Activated CD4-positive, alpha-beta memory T cell treated with anti-CD3 and anti-CD28 coated beads for 36 hours (primary cell): ENCODE measurements at places on chromosomes 16 and 17.

DNA sequence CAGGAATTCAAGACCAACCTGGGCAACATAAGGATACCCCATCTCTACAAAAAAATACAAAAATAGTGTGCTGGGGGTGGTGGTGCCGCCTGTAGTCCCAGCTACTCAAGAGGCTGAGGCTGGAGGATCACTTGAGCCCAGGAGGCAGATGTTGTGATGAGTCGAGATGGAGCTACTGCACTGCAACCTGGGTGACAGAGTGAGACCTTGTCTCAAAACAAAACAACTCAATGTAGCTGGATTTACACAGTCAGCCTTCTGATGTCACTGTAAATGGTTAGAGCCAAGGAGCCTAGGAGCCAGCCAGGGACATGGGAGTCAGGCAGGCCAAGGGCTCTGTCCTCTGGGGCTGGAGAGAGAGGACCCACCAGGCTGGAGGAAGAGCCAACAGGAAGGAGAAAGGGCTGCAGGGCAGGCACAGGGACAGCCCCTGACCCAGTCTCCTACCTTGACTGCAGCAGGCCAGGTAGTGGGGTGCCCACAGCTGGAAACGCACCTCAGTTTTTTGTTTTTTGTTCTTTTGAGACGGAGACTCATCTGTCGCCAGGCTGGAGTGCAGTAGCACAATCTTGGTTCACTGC is 8.4 kb downstream of the CDIPT start:
- no peak overlapping the region for H3K27ac ChIP-seq
- no peak overlapping the region for H3K4me3 ChIP-seq
- peaks cover 6% of the 10 kb centered on the region for H3K36me3 ChIP-seq
- no peaks in the 10 kb centered on the region for H3K27me3 ChIP-seq
- DNase-seq, result no peak

GRCh38 chr17:65627891-65628643 is 66.6 kb upstream of the AXIN2 start:
- no peak overlapping the region for H3K4me3 ChIP-seq
- no peak overlapping the region for H3K27ac ChIP-seq
- DNase-seq, result no peak
- no peaks in the 10 kb centered on the region for H3K36me3 ChIP-seq

- no peak for DNase-seq
- no peak overlapping the region for H3K4me3 ChIP-seq
- H3K36me3 ChIP-seq, result peaks cover 29% of the 10 kb centered on the region
- H3K27me3 ChIP-seq, result no peaks in the 10 kb centered on the region
Observed at GRCh38 chr16:88009563-88010342, 58.5 kb downstream of the BANP start.

DNA sequence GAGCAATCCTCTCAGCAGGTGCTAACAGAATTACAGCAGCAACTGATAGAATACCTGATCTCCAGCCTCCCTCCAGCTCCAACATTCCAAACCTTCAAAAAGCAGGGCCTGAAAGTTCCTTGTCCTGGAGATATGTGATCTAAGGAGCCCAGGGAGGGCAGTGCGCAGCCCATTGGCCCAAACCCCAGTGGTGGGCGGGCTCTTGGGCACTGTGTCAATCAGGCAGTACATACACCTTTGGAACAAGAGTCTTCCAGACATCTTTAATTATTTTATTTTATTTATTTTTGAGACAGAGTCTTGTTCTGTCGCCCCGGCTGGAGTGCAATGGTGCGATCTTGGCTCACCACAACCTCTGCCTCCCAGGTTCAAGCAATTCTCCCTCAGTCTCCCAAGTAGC is 24.2 kb downstream of the SLC12A3 start:
- H3K4me3 ChIP-seq, result no peak overlapping the region
- no peaks in the 10 kb centered on the region for H3K4me1 ChIP-seq
- no peak for DNase-seq

DNA sequence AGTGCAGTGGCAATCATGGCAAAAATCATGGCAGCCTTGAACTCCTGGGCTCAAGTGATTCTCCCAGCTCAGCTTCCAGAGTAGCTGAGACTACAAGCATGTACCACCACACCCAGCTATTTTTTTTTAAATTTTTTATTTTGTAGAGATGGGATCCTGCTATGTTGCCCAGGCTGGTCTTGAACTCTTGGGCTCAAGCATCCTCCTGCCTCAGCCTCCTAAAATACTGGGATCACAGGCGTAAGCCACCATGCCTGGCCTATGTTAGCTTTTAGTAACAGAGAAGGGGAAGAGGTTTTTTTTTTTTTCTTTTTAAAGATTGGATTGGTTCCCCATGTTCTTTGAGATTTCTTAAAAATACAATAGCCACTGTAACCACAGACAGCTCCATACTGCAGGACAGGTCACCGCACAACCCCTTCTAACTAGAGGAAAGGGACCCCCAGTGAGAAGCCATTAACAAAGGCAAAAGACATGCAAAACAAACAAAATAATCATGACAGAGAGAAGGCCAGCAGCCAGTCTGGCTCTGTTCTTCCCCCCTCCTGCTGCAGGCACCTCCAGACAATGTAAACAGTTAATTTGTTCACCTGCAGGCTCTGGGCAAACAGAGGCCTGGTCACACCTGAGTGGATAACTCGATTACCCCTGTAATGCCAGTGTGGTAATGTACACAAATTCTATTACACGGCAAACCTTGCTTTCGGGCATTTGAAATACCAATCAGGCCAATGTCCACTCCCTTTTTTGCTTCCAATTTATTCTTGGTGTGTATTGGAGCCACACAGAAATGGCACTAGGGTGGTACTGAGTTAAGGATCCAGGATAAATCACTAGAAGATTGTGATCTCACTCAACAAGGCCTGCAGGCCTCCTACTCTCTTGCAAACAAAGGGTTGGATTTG is 52.9 kb downstream of the SNX11 start:
- peaks cover 11% of the 10 kb centered on the region for H3K36me3 ChIP-seq
- no peaks in the 10 kb centered on the region for H3K27me3 ChIP-seq
- no peak overlapping the region for H3K4me3 ChIP-seq
- DNase-seq, result no peak
- peaks cover 4% of the 10 kb centered on the region for H3K4me1 ChIP-seq

- peaks cover 4% of the 10 kb centered on the region for H3K27me3 ChIP-seq
- H3K27ac ChIP-seq, result peak overlapping the region; percentile 4
- H3K4me1 ChIP-seq, result peaks cover 14% of the 10 kb centered on the region
- H3K36me3 ChIP-seq, result peaks cover 4% of the 10 kb centered on the region
Observed at GRCh38 chr17:73142872-73143381, 21.9 kb upstream of the SSTR2 start.

DNA sequence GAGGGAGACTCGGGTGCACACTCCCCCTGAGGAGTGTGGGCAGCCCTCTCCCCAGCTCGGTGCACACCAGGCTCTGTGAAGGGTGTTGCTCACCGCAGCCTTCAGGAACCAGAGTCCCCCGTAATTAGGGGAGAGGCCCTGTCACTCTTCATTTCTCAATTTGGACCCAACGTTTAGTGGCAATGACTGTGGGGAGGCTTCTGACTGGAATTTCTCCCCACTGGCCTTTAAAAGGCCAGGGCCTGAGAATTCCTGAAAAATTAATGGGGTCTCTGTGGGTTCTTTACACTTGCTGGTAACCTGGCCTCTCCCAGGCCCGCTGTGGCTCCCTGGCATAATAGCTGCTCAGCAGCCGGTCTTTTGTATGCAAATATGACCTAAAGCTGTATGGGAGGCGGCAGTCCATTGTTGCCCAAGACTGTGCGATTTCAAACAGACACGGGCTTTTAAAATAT is 209.7 kb downstream of the MSI2 start:
- no peak overlapping the region for H3K27ac ChIP-seq
- no peaks in the 10 kb centered on the region for H3K27me3 ChIP-seq
- peaks cover 57% of the 10 kb centered on the region for H3K4me1 ChIP-seq

DNA sequence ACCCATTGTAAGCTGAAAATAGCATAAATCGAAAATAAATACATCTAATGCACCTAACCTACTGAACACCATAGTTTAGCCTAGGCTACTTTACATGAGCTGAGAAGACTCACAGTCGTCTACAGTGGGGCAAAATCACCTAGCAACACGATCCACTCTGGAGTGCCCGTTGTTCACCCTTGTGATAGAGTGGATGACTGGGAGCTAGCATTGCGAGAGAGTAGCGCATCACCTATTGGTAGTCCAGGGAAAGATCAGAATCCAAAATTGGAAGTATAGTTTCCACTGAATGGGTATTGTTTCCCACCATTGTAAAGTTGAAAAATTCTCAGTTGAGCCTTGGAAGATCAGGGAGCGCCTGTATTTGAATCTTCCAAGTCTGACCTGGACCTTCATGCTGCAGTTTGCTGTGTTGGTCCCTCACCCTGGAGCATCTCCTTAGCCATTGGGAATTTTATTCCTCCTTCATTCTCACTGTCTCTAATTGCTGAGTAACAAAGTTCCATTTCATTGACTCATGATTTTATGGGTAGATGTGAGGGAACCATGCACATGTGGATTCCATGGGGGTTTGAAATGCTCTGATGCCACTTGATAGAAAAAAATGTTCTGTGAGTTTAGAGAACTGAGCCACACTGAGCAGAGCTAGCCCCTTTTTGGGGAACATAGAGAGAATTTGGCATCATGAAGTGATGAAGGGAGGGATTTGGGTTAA is 19.6 kb downstream of the AKAP1 start:
- no peak overlapping the region for H3K27ac ChIP-seq
- no peak for DNase-seq
- H3K36me3 ChIP-seq, result peaks cover 3% of the 10 kb centered on the region
- no peaks in the 10 kb centered on the region for H3K27me3 ChIP-seq
- peaks cover 7% of the 10 kb centered on the region for H3K4me1 ChIP-seq

GRCh38 chr17:50502301-50502990 is 5.8 kb upstream of the MYCBPAP start:
- no peak overlapping the region for H3K4me3 ChIP-seq
- no peak for DNase-seq
- no peaks in the 10 kb centered on the region for H3K36me3 ChIP-seq
- peaks cover 12% of the 10 kb centered on the region for H3K4me1 ChIP-seq
- H3K27ac ChIP-seq, result no peak overlapping the region

DNA sequence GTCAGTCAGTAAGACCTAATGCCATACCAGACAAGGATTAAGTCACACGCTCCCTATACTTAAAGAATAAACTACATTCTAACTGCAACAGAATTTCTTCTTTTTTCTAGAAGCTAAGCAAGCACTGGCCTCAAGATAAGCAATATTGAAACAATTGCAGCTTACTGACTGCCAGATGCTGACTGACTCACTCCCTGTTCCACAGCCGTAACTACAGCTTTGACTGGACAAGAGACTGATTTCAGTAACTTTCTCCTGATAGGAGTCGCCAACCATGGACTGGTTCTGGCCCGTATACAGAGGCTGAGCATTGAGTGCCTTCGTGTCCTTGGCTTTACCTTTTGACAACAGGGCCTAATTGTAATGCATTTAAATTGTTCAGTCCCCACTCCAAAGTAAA is 67.9 kb downstream of the TRIM37 start:
- H3K36me3 ChIP-seq, result peaks cover 24% of the 10 kb centered on the region
- peaks cover 6% of the 10 kb centered on the region for H3K4me1 ChIP-seq
- H3K27me3 ChIP-seq, result no peaks in the 10 kb centered on the region
- peak; percentile 60 for DNase-seq
- no peak overlapping the region for H3K27ac ChIP-seq

DNA sequence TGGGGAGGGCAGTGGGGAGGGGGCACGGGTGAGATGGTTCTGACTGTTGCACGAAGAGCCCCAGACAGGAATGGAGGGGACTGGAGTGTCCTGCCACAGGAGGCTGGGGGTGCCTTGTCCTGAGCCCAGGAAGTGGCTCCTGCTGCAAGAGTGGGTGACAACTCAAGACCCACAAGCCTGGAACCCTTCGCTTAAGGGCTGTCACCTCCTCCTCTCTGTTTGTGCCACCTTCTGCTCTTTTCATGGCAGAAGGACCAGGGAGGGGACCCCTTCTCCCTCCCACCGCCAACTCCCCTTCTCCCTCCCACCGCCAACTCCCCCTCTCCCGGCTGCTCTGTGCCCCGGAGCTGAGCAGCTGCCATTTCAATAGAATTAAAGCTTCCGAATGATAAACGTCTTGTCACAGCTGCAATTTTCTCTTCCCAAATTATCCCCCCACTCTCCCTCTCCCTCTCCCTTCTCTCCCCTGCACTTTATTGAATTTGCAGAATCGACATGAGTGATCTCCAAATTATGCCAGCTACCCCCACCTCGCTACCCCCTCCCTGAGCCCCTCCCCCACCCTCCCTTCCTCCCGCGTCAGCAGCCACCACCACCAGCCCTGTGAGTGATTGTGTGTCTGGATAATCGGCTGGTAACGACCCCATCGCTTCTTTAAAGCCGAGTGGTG is 13.7 kb downstream of the GJD3 start:
- peaks cover 21% of the 10 kb centered on the region for H3K36me3 ChIP-seq
- H3K27me3 ChIP-seq, result no peaks in the 10 kb centered on the region
- no peak overlapping the region for H3K27ac ChIP-seq
- DNase-seq, result no peak
- H3K4me3 ChIP-seq, result no peak overlapping the region

- peak within 1 kb of the TSS; percentile 89 for H3K4me3 ChIP-seq
- H3K36me3 ChIP-seq, result peaks cover 4% of the 10 kb centered on the region
- peak; percentile 65 for DNase-seq
Observed at GRCh38 chr16:56425439-56425832, at the start of gene AMFR. AMFR (minus strand) TSS chr16:56425545; CDS start chr16:56425327, 218 bp downstream.
